ENCODE measurements at places on chromosomes 12 and 14.

DNA sequence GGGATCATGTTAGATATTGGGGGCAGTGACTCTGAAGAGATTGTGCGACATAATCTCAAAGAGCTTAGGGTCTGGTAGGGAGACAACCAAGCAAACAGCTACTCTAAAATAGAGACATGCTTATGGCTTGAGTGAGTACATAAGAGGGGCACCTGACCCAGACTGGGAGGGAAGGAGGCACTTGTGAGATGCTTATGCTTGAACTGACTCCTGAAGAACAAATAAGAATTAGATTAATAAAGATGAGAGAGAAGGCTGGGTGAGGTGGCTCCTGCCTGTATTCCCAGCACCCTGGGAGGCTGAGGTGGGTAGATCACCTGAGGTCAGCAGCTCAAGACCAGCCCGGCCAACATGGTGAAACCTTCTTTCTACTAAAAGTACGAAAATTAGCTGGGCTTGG, 19.1 kb downstream of the TMTC2 start:
- DNase-seq, result no peak

DNA sequence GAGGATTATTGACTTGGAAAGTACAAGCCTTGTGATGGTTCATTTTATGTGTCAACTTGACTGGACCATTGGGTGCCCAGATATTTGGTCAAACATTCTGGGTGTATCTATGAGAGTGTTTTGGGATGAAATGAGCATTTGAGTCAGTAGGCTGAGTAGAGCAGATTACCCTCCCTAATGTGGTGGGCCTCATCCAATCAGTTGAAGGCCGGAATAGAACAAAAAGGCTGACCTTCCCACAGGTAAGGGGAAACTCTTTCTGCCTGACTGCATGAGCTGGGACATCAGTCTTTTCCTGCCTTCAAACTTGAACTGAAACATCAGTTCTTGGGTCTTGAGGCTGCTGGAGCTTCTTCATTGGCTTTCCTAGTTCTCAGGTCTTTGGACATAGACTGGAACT, 98.1 kb downstream of the ANO2 start:
- DNase-seq, result no peak

- DNase-seq, result no peak
Measured at GRCh38 chr14:102182190-102182589, 42.5 kb downstream of the WDR20 start.

- no peak for DNase-seq
Measured at GRCh38 chr14:60935319-60935718, 45.6 kb downstream of the TRMT5 start.

DNA sequence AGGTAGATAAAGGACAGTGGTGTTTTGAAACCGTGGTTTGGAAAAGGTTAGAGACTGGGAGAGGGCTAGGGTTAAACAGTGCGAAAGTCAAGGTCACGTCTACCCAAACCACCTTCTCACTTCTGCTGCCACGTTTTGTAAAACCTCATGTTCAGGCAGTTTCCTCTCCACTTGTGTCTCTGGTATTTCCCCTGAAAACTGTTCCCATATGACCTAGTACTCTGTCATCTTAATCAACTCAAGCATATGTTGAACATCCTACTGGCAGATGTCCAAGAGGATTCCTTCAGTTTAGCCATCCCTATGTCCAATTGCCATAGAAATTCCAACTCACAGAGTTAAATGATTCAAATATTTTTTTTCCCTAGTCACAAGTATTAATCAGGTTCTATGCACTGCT, 17.4 kb downstream of the CLEC4C start:
- no peak for DNase-seq

- DNase-seq, result peak; percentile 99
Measured at GRCh38 chr14:36320200-36320896, at the start of gene MBIP. Gene MBIP, minus strand, starts transcription at chr14:36320637. Its CDS starts 49 bp downstream, at chr14:36320588.

DNA sequence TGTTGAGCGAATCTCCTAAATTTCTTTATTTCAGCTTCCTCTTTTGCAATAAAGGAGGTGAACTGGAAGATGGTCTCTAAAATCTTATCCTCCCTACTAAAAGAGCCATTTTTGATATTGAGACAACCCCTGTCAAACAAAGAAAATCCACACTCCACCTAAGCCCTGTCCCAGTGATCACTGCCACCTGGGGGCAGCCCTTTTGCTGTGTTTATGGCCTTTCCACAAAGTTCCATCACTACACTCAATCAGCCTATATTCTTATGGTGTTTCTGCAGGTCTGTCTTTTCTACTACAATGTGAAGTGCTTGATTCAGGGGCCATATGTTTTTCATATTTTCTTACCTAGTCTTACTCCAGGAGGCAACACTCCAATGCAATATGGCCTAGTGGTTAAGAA, 163.7 kb downstream of the BMP4 start:
- peak; percentile 45 for DNase-seq

GRCh38 chr12:21906919-21907493, 34.2 kb downstream of the ABCC9 start:
- DNase-seq, result no peak

GRCh38 chr12:60947533-60947932, 1312.7 kb upstream of the USP15 start:
- DNase-seq, result no peak

DNA sequence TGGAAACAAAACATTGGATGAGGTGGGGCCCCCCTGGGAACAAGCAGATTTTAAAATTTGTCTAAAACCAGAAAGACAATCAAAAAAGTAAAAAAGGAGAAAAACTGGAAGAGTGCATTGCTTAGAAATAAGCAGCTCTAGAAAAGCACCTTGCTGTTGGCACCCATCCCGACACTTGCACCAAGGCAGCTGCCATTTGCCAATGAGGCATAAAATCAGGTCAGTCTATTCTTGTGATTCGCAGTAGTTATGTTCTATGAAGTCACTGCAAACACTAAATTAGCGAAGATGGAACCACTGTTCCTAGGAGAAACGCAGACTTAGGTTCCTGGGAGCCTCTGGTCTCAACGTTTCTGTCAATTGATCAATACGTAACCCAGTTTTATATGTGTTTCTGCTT, 16.2 kb downstream of the VPS33A start:
- no peak for DNase-seq

GRCh38 chr12:81168445-81168844, 90.6 kb downstream of the ACSS3 start:
- no peak for DNase-seq

DNA sequence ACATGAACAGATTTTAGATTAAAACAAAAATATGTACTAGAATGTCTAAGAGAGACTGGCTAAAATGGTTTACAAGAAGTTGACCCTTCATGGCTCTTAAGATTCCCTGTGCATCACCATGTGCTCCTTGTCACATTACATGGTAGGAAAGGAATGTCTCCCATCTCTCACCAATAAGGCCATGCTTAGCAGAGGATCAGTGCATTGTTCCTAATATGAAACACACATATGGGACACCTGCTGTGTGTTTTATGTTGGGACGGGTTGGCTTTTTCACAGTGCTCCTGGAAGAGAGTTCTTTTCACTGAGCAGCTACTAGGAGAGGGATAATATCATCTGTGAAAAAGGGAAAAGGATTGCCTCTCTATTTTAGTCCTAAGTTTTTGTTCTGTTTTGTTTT, 9.6 kb downstream of the PFKM start:
- peak; percentile 4 for DNase-seq

All from mesendoderm (in vitro differentiated cells).